Endothelial cell of umbilical vein (primary cell): ENCODE measurements at places on chromosomes 12 and 14.

DNA sequence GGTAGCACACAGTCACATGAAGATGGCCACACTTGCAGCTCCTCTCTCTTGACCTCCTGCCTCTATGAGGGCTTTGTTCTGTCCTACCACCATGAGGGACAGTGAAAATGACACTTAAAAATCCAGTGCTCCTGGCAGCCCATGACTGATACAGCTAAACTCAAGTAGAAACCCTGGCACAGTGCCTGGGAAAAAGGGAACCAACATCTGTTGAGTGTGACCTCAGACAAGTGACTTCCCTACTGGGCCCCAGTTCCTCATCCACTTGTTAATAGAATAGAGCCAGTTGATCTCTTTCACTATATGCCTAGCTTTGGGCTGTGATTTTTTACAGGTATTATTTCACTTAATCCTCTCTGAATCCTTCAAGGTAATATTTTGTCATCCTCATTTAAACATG, 4.8 kb downstream of the GUCY2C start:
- no peak for DNase-seq

- no peak for DNase-seq
These were observed 51.7 kb downstream of the ADGRD1 start for GRCh38 chr12:131005161-131006035.

DNA sequence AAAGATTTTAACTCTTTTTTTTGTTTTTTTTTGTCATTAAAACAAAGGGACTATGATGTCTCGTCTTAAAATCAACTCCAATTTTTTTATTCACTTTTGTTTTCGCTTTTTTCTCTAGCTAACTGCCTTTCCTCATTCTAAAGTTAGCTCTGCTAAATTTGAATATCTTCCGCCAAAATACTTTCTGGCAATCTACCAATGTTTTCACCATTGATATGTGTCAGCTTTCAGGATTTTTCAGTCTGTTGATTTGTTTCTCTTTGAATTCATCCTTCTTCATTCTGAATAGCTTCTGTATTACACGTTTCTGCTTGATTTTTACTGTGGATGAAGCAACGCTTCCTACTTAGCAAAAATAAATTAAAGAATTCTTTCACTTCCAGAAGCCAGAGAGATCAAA, 38.7 kb upstream of the NOVA1 start:
- no peak for DNase-seq

- DNase-seq = no peak
These were observed 85.9 kb downstream of the TMEM117 start for GRCh38 chr12:43921666-43922337.

DNA sequence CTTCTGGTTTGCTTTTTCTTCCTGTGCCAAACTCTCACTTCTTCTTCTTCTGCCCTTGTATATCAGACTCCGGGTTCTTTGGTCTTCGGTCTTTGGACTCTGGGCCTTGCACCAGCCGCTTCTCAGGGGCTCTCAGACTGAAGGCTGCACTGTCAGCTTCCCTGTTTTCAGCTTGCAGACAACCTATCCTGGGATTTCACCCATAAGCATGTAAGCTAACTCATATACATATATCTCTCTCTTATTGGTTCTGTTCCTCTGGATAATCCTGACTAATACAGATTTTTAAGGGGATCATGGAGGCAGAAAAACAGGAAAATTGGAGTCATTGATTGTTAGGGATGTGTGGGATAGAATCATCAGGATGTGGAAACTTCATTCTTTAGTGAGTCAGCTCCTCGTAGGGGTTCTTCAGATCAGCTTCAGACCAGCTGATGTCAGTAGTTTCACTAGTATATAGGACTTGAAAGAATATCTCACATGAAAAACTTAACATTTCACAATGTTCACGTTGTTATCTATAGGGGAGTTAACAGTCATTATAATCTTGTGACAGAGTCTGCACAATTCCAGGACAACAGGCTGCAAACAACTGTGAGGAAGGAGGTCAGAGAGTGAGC, 102.9 kb downstream of the RASSF9 start:
- peak; percentile 84 for DNase-seq
